ENCODE measurements at places on chromosomes 12 and 14.

DNA sequence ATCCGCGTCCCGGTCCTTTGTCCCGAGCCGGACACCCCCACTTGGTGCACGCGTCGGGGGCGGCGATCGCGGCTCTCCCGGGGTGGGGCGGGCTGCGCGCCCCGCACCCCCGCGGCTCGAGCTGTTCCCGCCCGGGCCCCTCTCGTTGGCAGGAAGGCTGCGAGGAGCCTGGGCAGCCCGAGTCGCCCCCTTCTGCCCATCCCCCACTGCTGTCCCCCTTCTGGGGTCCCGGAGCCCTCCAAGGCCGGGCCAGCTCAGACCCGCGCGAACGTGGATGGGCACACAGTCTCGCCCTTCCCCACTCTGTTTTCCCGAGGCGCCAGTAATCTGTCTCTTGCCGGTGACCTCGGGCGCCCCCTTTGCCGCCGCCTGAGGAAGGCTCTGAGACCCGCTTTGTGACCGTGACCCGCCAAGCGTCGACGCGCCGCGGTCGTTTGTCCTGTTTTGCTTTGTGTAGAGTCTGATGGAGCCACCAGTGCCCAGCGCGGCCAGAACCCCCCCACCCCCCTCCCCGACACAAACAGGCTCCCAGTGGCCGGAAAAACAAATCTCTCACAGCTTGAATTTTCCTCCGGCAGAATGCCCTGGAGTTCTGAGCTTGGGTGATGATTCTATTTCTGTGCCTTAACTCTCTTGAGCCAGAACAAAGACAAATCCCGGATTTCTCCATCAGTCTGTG, 610 bp downstream of the C14orf132 start:
- peak; percentile 25 for DNase-seq

- DNase-seq: peak; percentile 81
Observed at GRCh38 chr14:90522571-90523191, 125.9 kb downstream of the CALM1 start.

GRCh38 chr14:94373708-94374107, 14.7 kb downstream of the SERPINA1 start:
- peak; percentile 81 for DNase-seq

DNA sequence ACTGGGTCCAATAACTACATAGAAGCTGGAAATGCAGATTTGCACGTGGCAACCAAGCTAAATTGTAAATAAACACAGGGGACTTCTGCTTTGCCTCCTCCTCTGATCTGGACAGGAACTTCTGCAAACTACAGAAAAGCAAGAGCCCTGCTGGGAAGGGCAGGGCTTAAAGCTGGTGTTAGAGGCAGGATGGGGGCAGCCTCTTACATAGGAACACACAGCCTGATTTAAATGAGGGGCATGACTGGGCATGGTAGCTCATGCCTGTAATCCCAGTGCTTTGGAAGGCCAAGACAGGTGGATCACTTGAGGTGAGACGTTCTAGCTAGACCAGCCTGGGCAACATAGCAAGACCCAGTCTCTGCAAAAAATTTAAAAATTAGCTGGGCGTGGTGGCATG, 46.7 kb downstream of the ERH start:
- DNase-seq: no peak

DNA sequence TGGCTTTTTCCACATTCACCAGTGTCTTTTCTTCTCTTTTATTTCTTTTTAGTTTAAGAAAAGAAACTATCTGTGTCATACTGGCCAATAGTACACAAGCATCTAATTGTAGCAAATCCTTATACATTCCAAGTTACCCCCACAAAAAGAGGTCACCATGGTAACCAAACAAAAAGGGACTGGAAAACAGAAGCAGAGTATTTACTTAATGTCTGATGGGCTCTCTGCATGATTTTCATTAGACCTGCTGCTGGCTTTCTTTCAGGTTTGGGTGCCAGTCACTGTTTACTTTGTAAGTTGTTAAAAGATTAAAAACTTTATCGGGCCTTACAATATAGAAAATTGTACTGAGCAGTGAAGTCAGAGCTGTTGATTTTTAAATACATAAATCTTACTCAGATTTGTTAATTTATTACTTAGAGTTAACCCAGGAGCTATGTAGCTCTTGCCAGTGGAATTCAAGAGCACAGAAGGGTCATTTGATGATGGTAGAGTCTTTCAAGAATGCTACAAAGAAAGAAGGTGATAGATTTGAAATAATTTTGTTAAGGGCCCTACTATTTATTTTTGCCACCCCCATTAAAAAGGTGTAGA, 123.9 kb downstream of the BRMS1L start:
- no peak for DNase-seq

GRCh38 chr12:11855983-11856374, 206.5 kb downstream of the ETV6 start:
- DNase-seq: no peak

- no peak for DNase-seq
Observed at GRCh38 chr14:65279958-65280357, 132.6 kb upstream of the FUT8 start.

- DNase-seq: peak; percentile 54
Observed at GRCh38 chr12:5522432-5523335, 90.8 kb downstream of the NTF3 start.

DNA sequence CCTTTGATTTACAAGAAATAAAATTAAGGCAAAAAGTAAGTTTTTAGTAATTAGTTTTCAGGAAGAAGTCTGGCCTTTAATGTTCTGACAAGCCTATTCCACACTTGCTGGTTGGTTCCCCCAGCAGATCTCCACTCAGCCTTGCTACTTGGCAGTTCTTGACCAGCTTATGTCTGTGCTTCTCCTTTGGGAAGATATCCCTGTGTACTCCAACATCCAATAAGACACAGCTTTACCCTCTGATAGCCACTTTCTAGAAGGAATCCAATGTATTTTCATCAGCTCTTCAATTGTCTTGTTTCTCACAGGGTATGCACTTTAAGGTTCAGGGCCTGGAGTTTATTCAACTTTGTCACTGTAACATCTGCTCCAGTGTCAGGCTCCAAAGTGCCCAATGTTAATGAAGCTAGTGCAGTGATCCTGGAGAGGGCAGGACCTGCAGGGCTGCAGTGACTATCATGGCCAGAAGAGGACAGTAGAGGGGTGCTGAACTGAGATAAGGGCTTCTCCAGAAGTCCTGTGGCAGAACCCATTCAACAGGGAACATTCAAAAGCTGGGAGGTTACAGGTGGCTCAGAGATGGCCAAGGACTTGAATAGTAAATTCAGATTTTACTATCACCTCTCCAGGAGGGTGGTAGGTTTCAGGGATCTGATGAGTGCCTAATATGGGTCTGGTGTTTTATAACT, 22.9 kb downstream of the JKAMP start:
- DNase-seq: peak; percentile 77

- DNase-seq: peak; percentile 2
Observed at GRCh38 chr14:106652494-106652893, 1126.1 kb downstream of the TMEM121 start.

DNA sequence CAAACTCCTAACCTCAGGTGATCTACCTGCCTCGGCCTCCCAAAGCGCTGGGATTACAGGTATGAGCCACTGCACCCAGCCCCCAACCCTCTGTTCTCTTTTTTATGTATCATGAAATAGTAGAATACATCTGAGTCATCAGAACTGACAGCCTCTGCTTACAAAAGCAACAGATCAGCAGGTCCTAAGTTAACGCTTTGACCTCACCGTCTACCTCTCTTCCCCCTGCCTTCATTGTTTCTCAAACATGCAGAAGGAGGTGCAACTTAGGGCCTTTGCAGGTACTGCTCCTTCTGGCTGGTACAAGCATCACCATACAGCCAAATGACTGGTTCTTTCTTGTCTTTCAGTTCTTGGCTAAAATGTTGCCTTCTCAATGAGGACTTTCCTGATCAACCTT, 249.2 kb downstream of the PAWR start:
- DNase-seq: no peak

- no peak for DNase-seq
Observed at GRCh38 chr14:63448841-63449240, 94.3 kb downstream of the PPP2R5E start.

DNA sequence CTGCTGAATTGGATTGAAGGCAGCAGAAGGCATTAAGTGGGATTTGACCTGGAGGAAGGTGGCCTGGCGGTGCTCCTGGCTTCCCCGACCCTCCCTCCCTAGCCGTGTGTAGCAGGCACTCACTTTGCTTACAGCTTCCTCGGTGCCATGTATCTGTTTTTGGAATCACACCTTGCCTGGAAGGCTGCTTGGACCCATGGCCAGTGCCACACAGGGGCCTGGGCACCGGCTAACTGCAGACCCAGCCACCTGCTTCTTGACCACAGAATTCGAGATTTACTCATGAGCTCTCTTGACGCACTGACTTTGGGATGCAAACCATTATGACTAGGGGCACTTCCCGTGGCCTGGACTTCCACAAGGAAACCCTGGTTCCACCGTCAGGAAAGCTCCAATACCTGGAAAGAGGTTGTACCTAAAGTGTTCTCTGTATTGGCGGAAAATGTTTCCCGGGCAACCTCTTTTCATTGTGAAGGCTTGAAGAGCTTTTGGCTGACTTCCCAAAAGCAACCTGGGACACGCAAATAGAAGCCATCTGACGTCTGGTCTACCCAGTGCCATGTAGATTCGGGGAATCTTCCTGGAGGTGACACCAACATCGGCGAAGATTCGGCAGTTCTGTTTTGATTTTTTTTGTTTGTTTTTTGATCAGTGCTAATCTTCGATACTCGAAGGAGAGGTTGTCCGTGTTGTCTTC, 125.6 kb upstream of the RTL1 start:
- no peak for DNase-seq

DNA sequence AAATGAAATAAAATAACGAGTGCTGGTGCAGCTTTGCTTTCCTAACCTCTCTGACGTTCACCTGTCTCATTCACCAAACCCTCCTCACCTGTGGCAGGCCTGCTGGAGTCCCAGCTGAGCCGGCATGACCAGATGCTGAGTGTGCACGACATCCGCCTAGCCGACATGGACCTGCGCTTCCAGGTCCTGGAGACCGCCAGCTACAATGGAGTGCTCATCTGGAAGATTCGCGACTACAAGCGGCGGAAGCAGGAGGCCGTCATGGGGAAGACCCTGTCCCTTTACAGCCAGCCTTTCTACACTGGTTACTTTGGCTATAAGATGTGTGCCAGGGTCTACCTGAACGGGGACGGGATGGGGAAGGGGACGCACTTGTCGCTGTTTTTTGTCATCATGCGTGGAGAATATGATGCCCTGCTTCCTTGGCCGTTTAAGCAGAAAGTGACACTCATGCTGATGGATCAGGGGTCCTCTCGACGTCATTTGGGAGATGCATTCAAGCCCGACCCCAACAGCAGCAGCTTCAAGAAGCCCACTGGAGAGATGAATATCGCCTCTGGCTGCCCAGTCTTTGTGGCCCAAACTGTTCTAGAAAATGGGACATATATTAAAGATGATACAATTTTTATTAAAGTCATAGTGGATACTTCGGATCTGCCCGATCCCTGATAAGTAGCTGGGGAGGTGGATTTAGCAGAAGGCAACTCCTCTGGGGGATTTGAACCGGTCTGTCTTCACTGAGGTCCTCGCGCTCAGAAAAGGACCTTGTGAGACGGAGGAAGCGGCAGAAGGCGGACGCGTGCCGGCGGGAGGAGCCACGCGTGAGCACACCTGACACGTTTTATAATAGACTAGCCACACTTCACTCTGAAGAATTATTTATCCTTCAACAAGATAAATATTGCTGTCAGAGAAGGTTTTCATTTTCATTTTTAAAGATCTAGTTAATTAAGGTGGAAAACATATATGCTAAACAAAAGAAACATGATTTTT, 17.1 kb upstream of the AMN start:
- DNase-seq: no peak

- DNase-seq: no peak
Observed at GRCh38 chr14:55434805-55435174, 5.6 kb downstream of the TBPL2 start.

DNA sequence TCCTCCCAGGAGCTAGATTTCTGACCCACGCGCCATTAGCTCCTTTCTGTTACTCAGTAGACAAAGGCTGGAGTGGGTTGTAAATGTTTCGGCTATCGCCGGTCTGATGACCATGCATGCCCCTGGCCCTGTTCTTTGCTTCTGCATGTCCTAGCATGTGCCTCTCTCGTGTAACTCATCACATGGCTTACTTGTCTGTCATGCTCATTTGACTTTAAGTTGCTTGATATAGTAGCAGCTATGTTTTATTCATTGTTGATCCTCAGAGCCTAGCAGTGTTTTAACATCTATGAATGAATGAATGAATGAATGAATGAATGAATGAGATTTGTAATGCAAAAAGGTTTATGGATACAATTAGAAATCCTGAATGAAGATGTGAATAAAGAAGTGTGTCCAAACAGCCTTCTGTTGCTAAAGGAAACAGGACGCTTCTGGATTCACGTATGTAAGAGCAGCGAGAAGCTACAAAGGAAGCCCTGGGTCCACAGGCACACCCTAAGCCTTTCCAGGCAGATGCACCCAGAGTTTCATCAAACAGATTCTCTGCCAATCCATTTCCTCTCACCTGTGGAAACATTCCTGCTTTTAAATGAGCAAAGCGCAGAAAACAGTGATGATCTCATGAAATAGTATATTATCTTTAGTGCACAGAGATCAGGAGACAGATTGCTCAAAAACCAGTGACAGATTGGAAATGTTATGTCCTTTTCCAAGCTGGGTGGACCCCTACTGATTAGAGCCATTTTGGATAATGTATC, 3.4 kb downstream of the GSG1 start:
- DNase-seq: no peak

- DNase-seq: no peak
Observed at GRCh38 chr12:105474672-105475071, 144.2 kb downstream of the C12orf75 start.

- no peak for DNase-seq
Observed at GRCh38 chr12:93702707-93703315, 25.6 kb downstream of the CRADD start.

DNA sequence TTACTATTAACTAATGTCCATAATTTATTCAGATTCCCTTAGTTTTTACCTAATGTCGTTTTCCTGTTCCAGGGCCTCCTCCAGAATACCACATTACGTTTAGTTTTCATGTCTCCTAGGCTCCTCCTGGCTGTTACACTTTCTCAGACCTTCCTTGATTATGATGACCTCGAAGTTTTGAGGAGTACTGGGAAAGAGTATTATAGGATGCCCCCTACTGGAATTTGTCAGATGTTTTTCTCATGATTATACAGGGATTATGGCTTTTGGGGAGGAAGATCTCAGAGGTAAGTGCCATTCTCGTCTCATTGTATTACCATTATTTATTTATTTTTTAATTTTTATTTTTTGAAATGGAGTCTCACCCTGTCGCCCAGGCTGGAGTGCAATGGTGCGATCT, 17.7 kb upstream of the C1S start:
- no peak for DNase-seq

DNA sequence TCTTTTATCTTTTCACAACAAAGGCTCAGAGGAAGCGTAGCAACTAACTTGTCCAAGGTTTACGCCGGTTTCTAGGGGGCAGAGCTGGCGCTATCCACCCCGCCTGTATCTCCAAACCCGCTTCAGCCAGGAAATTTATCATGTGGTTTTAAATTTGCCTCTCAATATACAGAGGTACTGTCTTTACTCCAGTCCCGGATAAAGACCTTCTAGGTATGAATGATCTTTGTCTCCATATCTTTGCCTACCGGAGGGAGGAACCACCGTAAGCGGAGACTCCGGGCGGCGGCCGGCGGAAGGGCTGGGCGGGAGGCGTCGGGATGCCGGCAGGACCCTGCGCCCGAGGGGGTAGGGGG, 693 bp upstream of the RIMKLB start:
- peak; percentile 50 for DNase-seq
